Muscle of back (tissue), 13 donors: ENCODE measurements at places on chromosomes 11 and 22.
A peak's percentile ranks its signal among the peaks of the same experiment; 100 is the strongest.

GRCh38 chr11:71184421-71185210 is 67.8 kb downstream of the SHANK2 start:
- no peak for DNase-seq

DNA sequence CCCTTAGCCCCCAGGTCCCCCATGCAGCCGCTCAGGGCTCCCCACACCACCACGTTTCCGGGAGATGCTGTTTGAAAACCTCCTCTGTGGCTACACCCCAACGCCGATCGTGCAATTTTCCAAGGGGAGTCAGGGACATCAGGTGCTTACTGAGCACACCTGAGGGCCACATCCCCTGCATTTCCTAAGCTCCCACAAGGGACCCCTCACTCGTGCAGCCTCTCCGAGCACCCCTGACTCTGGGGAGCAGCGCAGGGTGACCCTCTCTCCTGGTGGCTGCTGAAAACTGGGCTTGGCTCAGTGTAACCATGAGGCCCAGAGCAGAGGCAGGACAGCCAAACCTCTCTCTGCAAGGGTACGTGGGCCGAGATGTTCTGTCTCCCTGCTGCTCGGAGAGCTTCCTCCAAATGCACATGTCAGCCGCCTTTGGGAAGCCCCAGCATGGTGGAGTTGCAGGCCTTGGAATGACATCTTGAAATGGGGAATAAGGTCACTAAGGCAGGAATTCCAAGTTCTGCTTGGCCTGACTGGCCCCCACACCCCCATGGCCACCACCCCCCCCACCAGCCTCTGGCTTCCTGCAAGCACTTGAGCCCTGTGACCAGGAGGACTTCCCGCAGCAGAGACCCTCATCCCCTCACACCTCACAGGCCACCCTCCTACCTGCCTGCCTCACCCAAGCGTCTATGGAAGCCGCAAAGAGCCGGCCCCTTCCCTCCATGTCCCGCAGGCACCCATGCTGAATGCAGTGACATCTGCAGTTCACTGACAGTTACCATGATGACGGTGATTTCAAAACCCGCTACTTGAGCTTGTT is 257.4 kb downstream of the BRD1 start:
- DNase-seq: no peak

DNA sequence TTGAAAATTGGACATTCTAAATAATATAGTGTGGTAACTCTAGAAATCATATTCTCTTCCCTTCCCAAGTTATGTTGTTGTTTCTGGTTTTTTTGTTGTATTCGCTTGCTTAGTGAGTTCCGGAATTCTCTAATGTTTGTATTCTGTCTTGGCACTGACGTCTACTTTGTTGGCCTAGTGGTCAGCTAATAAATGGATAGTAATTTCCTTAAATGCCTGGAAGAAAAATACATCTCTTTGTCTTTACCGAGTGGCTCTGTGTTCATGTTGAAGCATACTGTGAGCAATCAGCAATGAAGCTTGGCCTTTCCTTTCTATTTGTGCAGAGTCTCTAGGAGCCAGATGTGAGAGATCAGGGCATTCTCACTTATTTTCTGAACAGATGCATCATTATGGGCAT is 1225.7 kb downstream of the JRKL start:
- DNase-seq: no peak

DNA sequence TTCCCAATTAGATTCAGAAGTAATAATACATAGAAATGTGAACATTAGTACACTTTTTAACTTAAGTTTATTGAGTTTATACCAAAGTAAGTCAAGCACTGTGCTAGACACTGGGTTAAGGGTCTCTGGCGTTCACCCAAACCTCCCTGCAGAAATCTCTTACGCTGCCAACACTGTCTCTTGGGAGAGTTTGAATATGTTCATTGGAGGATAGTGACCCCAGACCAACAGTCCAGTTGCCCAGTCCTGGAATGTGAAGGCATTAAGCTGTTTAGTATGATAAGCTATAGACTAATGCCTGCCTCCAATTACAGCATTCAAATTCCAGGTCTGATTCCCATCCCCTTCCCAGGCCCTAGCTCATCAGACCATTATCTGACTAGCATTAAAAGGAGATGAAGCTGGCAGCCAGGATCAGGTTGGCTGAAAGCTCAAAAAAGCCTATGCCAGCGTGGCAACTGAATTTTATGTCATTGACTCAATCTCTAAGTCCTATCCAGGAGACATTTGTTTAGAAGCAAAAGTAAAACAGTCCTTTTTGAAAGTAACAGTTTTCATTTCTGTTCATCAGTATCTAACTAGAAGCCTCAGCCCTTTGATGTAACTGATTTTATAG is 77.8 kb downstream of the SFI1 start:
- no peak for DNase-seq

GRCh38 chr22:23183061-23183698 is 2.9 kb downstream of the BCR start:
- DNase-seq: peak; percentile 34

DNA sequence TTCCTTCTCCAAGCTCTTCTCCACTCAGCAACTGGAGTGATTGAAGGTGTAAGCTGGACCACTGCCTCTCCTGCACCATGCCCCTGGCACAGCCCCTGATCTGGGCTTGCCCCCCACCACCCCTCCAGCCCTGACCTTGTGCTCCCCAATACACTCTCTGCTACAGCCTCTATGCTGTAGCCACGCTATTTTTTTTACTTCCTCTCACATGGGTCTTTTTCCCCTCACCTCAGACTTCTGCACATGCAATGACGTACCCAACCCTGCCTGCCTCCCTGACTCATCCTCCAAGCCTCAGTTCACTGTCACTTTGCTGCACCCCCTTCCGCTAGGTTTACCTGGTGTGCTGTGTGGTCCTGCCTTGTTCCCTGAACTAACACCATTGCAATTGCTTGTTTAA is 9.0 kb downstream of the CSNK2A3 start:
- no peak for DNase-seq

- DNase-seq: no peak
Measured at GRCh38 chr11:120146413-120147093, 8.6 kb upstream of the TRIM29 start.

- peak; percentile 70 for DNase-seq
Measured at GRCh38 chr22:27797520-27798391, 3.8 kb downstream of the MN1 start.
